ENCODE measurements at places on chromosomes 4 and X.

GRCh38 chrX:85303544-85303943 lies 59.8 kb downstream of the ZNF711 start:
- no peak for DNase-seq

DNA sequence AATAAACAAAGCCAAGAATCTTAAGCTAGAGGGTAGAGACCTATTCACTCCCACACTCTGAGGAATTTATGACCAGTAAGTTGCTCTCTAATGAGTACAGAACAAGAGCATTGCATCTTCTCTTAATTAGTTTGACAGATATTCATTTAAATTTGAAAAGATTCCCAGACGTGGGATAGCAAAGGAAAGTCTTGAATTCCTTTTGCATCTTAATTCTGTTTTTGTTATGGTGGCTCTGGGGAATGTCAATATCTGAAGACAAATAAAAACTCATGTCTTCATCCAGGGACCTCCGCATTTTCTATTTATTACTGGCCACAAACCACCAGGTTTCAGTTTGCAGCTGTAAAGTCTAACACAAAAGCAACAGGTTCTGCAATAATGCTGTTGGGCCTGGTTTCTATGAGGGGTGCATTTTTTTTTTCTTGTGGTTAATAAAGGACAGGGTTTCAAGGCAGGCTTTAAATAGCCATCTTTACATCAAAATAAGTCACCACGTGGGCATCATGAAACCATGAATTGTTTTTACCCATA lies 172.3 kb downstream of the SHROOM3 start:
- peak; percentile 28 for DNase-seq

GRCh38 chr4:182306792-182307507 lies 63.7 kb downstream of the TENM3 start:
- DNase-seq, result peak; percentile 55

- DNase-seq, result no peak
Observed at GRCh38 chrX:19368576-19368975, 24.8 kb downstream of the PDHA1 start.

- no peak for DNase-seq
Observed at GRCh38 chr4:123749383-123749782, 352.8 kb downstream of the SPRY1 start.

GRCh38 chr4:138636781-138637180 lies 378.8 kb upstream of the NOCT start:
- DNase-seq, result peak; percentile 68

- no peak for DNase-seq
Observed at GRCh38 chr4:37885496-37885895, 5.4 kb upstream of the TBC1D1 start.

- DNase-seq, result no peak
Observed at GRCh38 chrX:134457708-134458107, 2.3 kb upstream of the HPRT1 start.

- DNase-seq, result no peak
Observed at GRCh38 chr4:123031664-123032063, 109.3 kb upstream of the NUDT6 start.

DNA sequence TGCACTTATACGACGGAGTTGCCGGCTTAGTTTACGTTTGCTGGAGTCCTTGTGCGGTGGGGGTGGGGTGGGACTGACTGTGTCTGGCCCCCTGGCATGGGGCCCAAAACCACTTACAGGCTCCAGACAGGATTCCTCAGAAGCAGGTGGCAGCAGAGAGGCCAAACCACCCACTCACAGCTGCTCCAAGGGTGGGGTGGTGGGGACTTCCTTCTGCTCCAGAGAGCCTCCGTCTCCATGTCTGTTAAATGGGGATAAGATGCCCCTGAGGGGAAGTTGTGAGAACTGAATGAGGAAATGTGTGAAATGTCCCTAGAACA lies 36.7 kb downstream of the PSAPL1 start:
- peak; percentile 70 for DNase-seq

DNA sequence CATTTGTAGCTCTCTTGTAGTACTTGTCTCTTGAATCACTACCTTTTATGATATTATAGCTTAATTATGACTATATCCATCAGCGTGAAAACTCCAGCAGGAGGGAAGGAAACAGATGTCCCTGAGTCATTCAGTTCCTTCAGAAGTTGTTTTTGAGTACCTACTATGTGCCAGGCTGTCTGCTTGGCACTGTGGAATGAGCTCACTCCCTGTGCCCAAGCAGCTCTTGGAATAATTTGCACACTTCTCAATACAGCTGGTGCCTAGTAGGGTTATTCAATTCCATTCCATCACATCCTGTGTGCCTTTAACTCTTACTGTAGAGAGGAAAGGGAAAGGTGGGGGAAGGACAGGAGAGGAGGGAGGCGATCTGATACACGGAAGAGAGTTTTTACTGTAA lies 77.1 kb downstream of the NFKB1 start:
- no peak for DNase-seq

DNA sequence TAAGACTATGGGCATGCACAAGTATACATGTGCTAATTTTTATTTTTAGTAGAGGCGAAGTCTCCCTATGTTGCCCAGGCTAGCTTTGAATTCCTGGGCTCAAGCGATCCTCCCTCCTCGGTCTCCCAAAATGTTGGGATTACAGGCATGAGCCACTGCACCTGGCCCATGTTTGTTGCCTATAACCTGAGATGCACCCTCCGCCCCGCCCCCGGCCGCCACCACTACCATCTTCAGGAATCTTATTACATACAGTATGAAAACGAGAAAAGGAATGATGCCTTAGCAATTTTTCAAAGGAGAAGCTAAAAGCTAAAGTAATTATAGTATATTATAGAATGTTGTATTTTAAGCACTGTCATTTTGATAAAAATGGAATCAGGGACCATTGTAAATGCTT lies 61.2 kb downstream of the POU4F2 start:
- no peak for DNase-seq
